ENCODE measurements at places on chromosomes 2 and 18. TPM values are rescaled to one million over a fixed set of nuclear protein-coding genes. Genes with fewer than 3 reads are reported as not detected.

The ILKAP gene
- 25.6 TPM for total RNA-seq

The PUM2 gene
- 13.2 TPM for total RNA-seq

The ACMSD gene
- not detected for total RNA-seq

The DLGAP1 gene
- 1.1 TPM for total RNA-seq

The ARHGAP15 gene
- not detected for total RNA-seq

The TEX44 gene
- not detected for total RNA-seq

The PLB1 gene
- total RNA-seq = 0.20 TPM

The ADD2 gene
- 15.4 TPM for total RNA-seq

The INPP4A gene
- 22.3 TPM for total RNA-seq

The ASPRV1 gene
- total RNA-seq = 0.10 TPM

The ZNF521 gene
- total RNA-seq = 18.1 TPM

The PRKAG3 gene
- not detected for total RNA-seq

The KRTCAP3 gene
- not detected for total RNA-seq

The SDC1 gene
- total RNA-seq = 1.4 TPM

The TLX2 gene
- not detected for total RNA-seq

The ASAP2 gene
- 23.4 TPM for total RNA-seq

The OTX1 gene
- total RNA-seq = 0.10 TPM

The KIF5C gene
- total RNA-seq = 0.25 TPM

The LINC00305 gene
- total RNA-seq = not detected

The RAB6C gene
- not detected for total RNA-seq

The OBSL1 gene
- 2.8 TPM for total RNA-seq

The GALR1 gene
- not detected for total RNA-seq

The HOXD11 gene
- total RNA-seq = 0.10 TPM

The YES1 gene
- total RNA-seq = 227 TPM

The TRIM43 gene
- total RNA-seq = not detected

The EVA1A gene
- 78.1 TPM for total RNA-seq

The CIB4 gene
- not detected for total RNA-seq

The CNGA3 gene
- total RNA-seq = 0.05 TPM
